T-helper 1 cell (primary cell): ENCODE measurements at places on chromosomes 2 and 18.
A peak's percentile ranks its signal among the peaks of the same experiment; 100 is the strongest.

GRCh38 chr2:217066510-217067270, 206.8 kb upstream of the TNP1 start:
- DNase-seq: no peak

GRCh38 chr2:195645413-195645812, 11.6 kb upstream of the SLC39A10 start:
- no peak for DNase-seq

- no peak for DNase-seq
Observed at GRCh38 chr2:221397187-221397586, 174.9 kb downstream of the EPHA4 start.

GRCh38 chr2:8403876-8404275, 278.0 kb upstream of the ID2 start:
- DNase-seq: no peak

DNA sequence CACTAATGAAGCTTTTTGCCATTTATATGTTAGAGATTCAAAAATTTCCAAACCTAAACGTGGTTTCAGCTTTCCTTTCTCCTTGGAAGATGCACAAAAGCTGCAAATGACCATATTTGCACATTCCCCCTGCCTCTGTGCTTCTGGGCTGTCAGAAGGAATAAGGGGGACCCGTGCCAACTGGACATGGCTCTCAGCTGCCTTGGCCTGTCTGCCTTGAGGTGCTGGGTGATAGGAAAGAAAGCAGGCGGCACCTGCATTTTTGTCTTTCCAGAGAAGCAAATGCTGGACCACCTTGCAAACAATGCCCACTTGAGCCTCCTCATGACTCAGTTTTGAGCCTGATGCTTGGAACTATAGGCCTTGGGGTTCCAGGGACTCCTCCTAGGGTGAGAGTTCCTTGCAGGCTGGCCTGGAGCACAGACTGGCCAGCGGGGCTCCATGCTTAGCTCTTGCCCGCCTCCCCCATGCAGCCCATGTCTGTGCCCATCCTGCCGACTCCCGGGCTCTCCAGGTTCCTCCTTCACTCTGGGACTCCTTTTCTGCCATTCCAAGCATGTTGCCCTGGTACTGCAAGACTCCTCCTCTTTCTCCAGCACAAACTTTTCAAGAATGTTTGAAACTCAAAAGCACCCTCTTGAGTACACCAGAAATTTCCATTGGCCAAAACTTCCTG, 109.0 kb upstream of the EPAS1 start:
- no peak for DNase-seq

DNA sequence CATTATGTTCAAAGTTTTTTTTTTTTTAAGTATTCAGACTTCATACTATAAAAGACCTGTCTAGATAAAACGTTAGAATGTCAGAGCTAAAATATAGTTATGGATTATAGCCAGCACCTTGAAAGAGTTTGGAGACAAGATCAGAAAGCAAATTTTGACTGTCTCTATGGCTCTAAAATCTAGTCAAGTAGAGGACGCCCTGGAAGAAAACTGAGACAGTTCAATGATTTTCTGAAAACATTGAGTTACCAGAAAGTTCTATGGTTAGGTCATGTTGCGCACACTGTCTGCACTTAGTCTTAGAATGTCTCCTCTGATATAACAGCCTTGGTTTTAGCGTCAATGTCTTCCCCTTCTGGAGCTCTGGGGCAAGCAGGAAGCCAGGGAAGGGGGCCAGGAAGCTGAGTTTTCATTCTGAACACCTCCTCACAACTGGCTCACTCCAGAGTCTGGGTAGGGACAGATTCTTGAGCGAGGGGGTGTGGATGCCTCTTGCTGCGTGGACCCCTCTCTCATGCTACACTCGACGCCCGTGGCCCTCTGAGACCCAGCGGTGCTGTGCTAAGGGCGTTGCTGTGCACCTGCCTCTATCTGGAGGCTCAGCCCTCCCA, 99.5 kb downstream of the RNF144A start:
- no peak for DNase-seq

DNA sequence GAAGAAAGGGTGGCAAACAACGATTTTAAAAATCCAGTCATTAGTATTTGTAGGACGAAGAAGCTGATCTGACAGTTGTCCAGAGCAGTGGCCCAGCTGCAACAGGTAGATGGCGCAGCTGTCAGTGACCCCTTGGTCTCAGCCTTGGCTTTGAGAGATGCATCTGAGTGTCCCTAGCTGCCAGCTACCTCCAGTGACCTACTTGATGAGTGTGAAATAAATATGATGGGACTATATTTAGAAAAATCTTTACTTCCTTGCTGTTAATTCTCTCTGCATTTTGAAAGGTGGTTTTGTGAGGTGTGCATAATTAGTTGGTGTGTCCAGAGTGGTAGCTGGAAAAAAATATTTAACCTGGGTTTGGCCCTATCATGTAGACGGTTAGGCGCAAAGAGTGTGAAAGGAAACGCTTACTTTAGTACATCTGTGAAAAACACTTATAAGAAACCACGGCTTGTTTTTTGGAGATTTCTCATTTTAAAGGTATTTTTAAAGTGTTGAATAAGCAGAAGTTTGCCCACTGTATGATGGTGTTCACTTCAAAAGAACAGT, 963 bp downstream of the INPP1 start:
- no peak for DNase-seq

DNA sequence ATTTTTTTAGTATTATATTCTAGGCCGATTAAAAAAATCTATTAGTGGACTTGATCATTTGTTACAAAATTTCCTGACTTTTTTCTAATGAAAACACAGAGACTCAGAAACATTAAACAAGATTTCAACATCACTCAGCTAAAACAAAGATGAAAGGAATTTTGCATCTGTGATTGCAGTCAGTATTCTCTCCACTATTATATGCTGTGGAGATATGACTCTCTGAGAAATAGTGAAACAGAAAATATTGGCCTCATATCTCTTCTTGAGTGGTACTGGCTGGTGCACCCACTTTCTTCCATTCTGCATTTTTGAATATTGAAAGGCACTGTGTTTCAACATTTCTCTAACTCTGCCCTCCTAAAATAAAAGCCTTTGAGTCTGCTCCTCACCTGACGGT, 914.2 kb downstream of the TSN start:
- DNase-seq: no peak

- peak; percentile 28 for DNase-seq
Observed at GRCh38 chr18:76721207-76721996, 101.0 kb upstream of the ZNF236 start.

- no peak for DNase-seq
Observed at GRCh38 chr18:59323931-59324622, 5.6 kb upstream of the CPLX4 start.

- peak; percentile 26 for DNase-seq
Observed at GRCh38 chr2:136117391-136117841, 533 bp downstream of the CXCR4 start.

GRCh38 chr2:58064086-58064485, 17.5 kb downstream of the VRK2 start:
- no peak for DNase-seq

- DNase-seq: no peak
Observed at GRCh38 chr2:158774681-158775080, 20.4 kb upstream of the DAPL1 start.

DNA sequence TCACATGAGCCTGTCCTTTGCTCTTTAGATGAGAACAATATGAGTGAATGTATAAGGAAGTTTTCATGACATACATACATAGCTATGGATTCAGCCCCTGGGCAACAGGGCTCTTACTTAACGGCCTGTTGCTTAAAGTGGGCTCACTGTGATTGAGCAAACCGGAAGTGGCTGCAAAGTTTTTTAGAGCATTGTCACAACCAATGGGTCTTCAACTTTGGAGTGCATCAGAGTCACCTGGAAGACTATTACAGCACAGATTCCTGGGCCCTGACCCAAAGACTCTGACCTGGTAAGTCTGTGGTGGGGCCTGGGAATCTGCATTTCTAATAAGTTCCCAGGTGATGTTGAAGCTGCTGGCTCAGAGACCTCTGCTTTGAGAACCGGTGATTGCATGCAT, 106.3 kb upstream of the SEC11C start:
- DNase-seq: no peak

GRCh38 chr2:10732924-10733565, 11.6 kb downstream of the ATP6V1C2 start:
- DNase-seq: no peak

DNA sequence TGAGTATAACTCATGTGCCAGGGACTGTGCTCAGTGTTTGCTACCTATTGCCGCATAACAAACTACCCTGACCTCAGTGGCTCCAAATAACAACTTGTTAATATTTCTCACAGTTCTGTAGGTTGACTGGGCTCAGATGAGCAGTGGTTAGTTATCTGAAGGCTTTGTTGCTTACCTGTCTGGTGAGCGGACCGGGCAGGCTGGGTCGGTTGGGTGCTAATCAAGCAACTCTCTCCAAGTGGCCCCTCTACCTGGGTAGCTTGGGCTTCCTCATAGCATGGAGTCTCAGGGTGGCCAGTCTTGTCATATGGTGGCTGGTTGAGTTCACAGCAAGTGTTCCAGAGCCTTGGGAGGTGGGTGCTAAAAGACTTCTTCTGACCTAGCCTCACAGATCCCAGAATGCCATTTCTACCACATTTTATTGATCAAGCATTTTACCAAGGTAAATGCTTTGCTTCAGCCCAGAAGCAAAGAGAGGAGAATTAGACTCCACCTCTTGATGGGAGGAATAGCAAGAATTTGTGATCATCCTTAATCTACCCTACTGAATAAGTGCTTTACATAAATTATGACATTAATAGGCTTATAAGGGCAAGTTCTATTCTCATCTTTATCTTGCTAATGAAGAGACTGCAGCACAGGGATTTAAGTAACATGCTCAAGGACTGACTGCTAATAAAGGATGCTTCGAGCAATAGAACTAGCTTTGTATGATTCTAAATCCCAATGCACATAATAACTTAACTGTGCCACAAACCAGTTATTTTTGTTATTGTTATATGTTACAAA, 16.9 kb downstream of the RAB31 start:
- DNase-seq: no peak

DNA sequence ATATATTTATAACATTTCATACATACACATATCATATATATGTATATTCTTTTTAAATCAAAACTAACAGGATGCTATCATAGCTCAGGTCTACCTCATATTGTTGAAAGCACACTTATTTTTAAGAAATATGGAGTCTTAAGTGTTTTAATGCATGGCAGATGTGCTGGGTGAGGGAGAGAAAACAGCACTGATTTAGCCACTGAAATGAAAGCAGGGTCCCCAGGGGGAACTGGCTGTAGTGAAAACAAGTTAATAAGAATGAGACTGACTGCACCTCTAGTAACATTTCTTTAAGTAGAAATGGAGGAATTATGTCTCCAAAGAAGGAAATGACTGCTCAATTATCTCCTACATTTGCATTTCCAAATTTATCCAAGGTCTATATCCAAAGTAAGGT, 857.8 kb downstream of the DCDC2C start:
- DNase-seq: no peak

- no peak for DNase-seq
Observed at GRCh38 chr2:239278941-239279365, 121.9 kb downstream of the HDAC4 start.

DNA sequence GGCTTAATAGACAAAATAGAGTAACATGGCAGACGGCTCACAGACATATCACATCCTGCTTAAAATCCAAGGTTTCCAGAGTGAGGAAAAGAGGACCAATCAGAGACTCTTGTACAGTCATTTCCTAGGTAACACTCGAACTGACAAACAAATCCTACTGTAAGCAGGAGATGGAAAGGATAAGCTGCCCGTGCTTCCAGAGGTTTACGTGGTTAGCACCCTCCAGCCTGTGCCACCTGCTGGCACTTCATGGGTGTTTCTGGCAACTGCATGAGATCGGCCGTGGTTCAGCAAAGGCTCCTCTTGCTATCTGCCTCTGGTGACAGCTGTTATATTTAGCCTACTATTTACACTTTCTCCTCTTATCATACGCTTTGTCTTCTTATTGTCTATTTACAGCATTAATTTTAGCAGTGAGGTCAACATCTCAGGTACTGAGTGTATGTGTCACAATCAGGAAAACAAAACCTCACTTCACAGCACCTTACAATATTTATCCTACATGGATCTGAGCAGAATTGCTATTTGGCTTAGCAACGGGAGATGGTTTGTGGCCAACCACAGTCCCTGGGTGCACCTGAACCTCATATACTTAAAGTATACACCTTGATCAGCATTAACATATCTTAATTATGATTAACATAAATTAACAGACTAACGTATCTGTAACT, 226.9 kb downstream of the TMEM163 start:
- DNase-seq: peak; percentile 1

DNA sequence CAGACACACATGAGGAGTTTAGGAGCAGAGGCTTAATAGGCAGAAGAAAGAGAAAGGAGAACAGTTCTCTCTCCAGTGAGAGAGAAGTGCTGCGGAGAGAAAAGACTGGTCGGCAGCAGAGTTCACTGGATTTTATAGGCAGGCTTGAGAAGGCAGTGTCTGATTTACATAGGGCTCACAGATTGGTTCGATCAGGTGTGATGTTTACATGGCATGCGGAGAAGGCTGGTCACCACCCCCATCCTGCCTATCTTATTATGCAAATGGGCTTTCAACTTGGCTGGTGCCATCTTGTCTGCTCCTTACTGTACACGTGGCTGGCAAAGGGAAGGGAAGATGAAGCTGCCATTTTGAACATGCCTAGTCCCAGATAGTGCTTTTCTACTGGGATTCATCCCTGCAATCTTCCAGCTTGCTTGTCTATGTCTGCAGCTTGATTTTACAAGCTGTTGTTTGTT, 113.4 kb downstream of the AP1S3 start:
- no peak for DNase-seq

DNA sequence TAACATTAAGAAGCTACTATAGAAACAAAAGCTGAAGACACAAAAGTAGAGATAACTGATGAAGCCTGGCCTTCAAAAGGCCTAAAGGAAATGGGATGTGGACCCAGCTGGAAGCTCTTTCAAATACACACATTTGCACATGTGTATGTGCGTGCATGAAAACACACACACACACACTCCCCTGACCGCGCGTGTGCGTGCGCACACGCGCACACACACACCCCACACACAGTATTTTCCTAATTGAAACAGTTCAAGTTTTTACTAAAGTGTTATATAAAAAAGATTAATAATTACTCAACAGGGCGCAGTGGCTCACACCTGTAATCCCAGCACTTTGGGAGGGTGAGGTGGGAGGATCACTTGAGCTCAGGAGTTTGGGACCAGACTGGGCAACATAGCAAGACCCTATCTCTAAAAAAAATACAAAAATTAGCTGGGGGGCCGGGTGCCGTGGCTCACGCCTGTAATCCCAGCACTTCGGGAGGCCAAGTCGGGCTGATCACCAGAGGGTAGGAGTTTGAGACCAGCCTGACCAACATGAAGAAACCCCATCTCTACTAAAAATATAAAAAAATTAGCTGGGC, 111.5 kb downstream of the PLEKHM3 start:
- DNase-seq: no peak

GRCh38 chr2:74671479-74671878, 17.4 kb downstream of the SEMA4F start:
- no peak for DNase-seq
